Calu3 (cell line): ENCODE measurements at places on chromosomes 5 and 9. TPM values are rescaled to one million over a fixed set of nuclear protein-coding genes. Genes with fewer than 3 reads are reported as not detected.

The SDHA gene
- 96.9 and 107 TPM in 2 replicates for total RNA-seq

- no peak overlapping the region for H3K4me3 ChIP-seq
- no peak overlapping the region for H3K27ac ChIP-seq
- peaks cover 6% of the 10 kb centered on the region for H3K36me3 ChIP-seq
- no peaks in the 10 kb centered on the region for H3K27me3 ChIP-seq
Measured at GRCh38 chr9:133945977-133946753, 46.0 kb downstream of the VAV2 start.

- H3K4me3 ChIP-seq, result no peak overlapping the region
- no peak for DNase-seq
- peaks cover 42% of the 10 kb centered on the region for H3K4me1 ChIP-seq
- H3K36me3 ChIP-seq, result no peaks in the 10 kb centered on the region
Measured at GRCh38 chr5:75519761-75520160, 8.1 kb downstream of the POLK start.

GRCh38 chr9:84970432-84970831 is 300.9 kb downstream of the NTRK2 start:
- H3K4me3 ChIP-seq, result no peak overlapping the region
- H3K27me3 ChIP-seq, result no peaks in the 10 kb centered on the region
- peaks cover 21% of the 10 kb centered on the region for H3K4me1 ChIP-seq
- H3K36me3 ChIP-seq, result no peaks in the 10 kb centered on the region
- no peak overlapping the region for H3K27ac ChIP-seq
- peak; percentile 60 for DNase-seq

- no peak for DNase-seq
- peaks cover 2% of the 10 kb centered on the region for H3K36me3 ChIP-seq
- no peak overlapping the region for H3K27ac ChIP-seq
- no peaks in the 10 kb centered on the region for H3K4me1 ChIP-seq
Measured at GRCh38 chr5:1268666-1269065, 26.2 kb downstream of the TERT start.

GRCh38 chr9:89353989-89354388 is 35.7 kb downstream of the SECISBP2 start:
- peaks cover 16% of the 10 kb centered on the region for H3K36me3 ChIP-seq
- H3K27me3 ChIP-seq, result no peaks in the 10 kb centered on the region
- no peak for DNase-seq

The SVEP1 gene
- 0.24 and 0.35 TPM in 2 replicates for total RNA-seq

GRCh38 chr5:125898851-125899405 is 524.3 kb upstream of the GRAMD2B start:
- no peak overlapping the region for H3K4me3 ChIP-seq
- H3K4me1 ChIP-seq, result no peaks in the 10 kb centered on the region
- no peaks in the 10 kb centered on the region for H3K27me3 ChIP-seq
- DNase-seq, result no peak

GRCh38 chr5:121968910-121969607 is 7.3 kb downstream of the SRFBP1 start:
- peak overlapping the region; percentile 22 for H3K4me3 ChIP-seq
- peak; percentile 59 for DNase-seq
- H3K27ac ChIP-seq, result peak overlapping the region; percentile 81
- H3K36me3 ChIP-seq, result no peaks in the 10 kb centered on the region
- H3K4me1 ChIP-seq, result peaks cover 26% of the 10 kb centered on the region
- no peaks in the 10 kb centered on the region for H3K27me3 ChIP-seq

DNA sequence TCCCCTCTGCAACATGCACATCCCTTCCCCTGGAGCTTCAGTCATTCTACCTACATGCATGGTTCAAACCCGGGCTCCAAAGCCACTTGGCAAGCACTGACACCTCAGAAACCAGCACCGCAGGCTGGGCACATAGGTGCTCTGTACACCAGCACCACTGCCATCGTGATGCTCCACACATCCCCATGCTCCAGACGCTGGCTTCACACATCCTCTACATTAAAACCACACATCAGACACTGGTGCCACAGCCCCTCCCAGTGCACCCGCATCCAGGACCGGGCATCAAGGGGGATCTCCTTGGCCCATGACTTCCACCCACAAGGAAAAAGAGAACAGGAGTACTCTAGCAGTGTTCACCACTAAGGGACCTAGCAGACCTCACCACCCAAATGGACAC is 787.7 kb downstream of the CDH18 start:
- no peaks in the 10 kb centered on the region for H3K36me3 ChIP-seq
- no peak for DNase-seq
- H3K27ac ChIP-seq, result no peak overlapping the region
- H3K4me3 ChIP-seq, result no peak overlapping the region
- H3K4me1 ChIP-seq, result no peaks in the 10 kb centered on the region

- peaks cover 23% of the 10 kb centered on the region for H3K4me1 ChIP-seq
- DNase-seq, result no peak
- H3K36me3 ChIP-seq, result peaks cover 20% of the 10 kb centered on the region
- peak overlapping the region; percentile 97 for H3K4me3 ChIP-seq
- H3K27ac ChIP-seq, result peak overlapping the region; percentile 9
Measured at GRCh38 chr5:102294886-102295395, 1.1 kb downstream of the SLCO4C1 start.

DNA sequence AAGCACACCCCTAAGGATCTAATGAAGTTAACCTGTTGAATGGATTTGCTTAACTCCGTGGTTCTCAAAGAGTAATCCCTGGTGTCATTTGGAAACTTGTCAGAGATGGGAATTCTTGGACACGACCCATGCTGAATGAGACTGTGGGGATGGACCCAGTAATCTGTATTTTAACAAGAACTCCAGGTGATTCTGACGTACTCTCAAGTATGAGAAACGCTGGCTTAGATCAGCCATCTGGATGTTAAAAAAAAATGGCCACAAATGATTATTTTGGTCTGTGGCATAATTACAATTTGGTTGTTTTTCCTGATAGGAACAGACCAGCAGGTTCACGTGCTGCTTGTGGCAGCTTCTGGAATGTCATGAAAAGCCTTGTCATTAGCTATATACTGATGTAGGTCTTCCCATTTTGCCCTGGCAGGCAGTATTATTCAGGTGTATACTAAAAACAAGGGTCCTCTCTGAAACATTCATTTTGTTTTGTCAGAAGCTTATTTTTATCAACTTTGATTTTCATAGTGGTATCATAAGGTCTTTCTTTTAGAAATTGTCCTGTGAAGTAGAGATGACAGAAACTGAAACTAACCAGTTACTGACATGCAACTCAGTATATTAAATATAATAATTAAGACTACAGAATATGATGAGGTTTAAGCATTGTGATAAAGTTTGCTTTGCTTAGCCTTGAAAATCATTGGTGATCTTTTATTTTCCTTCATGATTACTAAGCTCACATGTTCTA is 15.4 kb downstream of the CPEB4 start:
- peaks cover 6% of the 10 kb centered on the region for H3K4me1 ChIP-seq
- DNase-seq, result no peak
- no peak overlapping the region for H3K4me3 ChIP-seq
- no peaks in the 10 kb centered on the region for H3K36me3 ChIP-seq
- no peaks in the 10 kb centered on the region for H3K27me3 ChIP-seq

DNA sequence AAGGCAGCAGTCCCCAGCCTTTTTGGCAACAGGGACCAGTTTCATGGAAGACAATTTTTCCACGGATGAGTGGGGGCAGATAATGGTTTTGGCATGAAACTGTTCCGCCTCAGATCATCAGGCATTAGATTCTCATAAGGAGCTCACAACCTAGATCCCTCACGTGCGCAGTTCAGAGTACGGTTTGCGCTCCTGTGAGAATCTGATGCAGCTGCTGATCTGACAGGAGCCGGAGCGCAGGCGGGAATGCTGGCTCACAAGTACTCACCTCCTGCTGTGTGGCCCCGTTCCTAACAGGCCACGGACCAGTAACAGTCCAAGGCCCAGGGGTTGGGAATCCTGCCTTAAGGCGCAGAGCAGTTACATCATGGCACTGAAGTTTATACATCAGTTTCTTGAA is 3.3 kb upstream of the BRD3 start:
- no peak overlapping the region for H3K4me3 ChIP-seq
- H3K4me1 ChIP-seq, result no peaks in the 10 kb centered on the region
- H3K27me3 ChIP-seq, result peaks cover 58% of the 10 kb centered on the region
- no peak overlapping the region for H3K27ac ChIP-seq
- peaks cover 19% of the 10 kb centered on the region for H3K36me3 ChIP-seq

The SPRY4 gene
- 23.6 and 29.4 TPM in 2 replicates for total RNA-seq

The PCDHB11 gene
- total RNA-seq, result 0.83 and 0.85 TPM in 2 replicates

GRCh38 chr9:94638335-94639060 is 820 bp downstream of the FBP1 start:
- DNase-seq, result no peak
- H3K4me1 ChIP-seq, result peaks cover 10% of the 10 kb centered on the region
- peak overlapping the region; percentile 84 for H3K4me3 ChIP-seq

DNA sequence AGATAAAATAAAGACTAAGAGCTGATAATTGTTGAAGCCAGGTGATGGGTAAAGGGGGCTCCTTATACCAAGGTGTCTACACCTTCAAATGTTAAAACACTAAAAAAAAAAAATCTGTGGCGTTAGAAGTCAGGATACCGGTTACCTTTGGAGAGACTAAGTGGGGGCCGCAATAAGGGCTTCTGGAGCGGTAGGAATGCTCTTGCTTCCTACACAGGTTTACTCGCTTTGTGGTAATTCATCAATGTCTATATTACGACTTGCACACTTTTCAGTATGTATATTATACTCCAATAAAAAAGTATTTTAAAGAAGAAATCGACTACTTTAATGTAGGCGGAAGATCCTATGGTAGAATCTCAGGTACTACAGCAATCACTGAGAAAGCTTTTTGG is 12.5 kb downstream of the MRPS27 start:
- H3K4me1 ChIP-seq, result peaks cover 16% of the 10 kb centered on the region
- no peaks in the 10 kb centered on the region for H3K27me3 ChIP-seq
- peak overlapping the region; percentile 79 for H3K4me3 ChIP-seq
- DNase-seq, result no peak
- peaks cover 42% of the 10 kb centered on the region for H3K36me3 ChIP-seq
- peak overlapping the region; percentile 98 for H3K27ac ChIP-seq

DNA sequence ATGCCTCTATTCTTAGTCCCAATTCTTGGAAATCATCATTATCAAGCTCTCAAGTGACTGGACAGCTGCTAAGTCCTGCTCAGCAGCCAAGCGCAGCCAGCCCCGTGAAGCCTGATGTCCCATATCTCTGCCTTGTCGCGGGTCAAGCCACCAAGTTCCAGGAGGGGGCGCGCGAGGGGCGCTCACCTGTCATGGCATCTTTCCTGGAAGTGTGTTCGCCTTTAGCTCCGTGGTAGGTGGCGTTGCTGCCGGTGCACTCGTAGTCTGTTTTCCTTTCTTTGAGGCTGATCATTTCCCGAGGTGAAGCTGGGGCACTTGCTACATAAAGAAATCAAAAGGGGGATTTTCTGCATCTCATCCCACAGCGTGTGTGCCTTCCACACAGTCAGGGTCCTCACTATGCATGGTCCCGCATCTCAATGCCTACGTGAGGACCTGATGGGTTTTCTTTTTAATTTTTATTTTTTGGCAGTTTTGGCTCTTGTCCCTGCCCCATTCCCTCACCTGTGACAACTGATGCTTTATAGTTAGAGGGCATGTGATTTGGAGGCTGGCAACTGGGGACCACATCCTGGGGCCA is 227.0 kb upstream of the DAP start:
- no peaks in the 10 kb centered on the region for H3K27me3 ChIP-seq
- peaks cover 13% of the 10 kb centered on the region for H3K4me1 ChIP-seq
- H3K36me3 ChIP-seq, result no peaks in the 10 kb centered on the region
- H3K4me3 ChIP-seq, result peak overlapping the region; percentile 32

- no peak overlapping the region for H3K27ac ChIP-seq
- H3K4me1 ChIP-seq, result peaks cover 22% of the 10 kb centered on the region
- H3K27me3 ChIP-seq, result no peaks in the 10 kb centered on the region
- H3K36me3 ChIP-seq, result peaks cover 16% of the 10 kb centered on the region
- no peak for DNase-seq
Measured at GRCh38 chr5:6652025-6652424, 18.8 kb downstream of the SRD5A1 start.

DNA sequence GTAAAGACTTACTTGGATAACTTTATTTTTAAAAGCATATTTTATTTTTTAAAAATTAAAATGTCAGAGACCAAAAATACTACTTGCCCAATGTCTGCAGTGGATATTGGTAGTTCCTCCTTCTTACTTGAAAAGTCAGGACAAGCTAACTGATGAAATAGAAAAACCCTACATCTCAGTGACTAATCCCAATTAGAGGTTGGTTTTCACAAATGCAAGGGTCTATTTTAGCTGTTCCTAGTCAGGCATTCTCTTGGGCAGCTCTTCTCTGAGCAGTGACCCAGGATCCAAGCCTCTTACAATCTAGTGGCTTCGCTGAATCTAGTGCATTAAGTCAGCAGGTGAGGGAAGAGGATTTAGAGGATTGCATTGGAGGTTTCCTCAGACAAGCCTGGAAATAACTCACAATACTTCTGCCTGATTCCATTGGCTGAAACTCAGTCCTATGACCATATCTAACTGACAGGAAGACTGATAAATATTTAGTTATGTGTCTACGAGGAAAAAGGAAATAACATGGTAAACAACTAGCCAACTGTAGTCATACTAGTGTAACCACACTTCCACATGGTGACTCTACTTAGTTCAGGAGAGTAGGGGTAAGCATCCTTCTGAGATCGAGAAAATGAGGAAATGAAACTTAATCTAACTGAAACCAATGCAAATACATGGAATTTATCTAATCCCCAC is 34.2 kb upstream of the MIER3 start:
- no peaks in the 10 kb centered on the region for H3K36me3 ChIP-seq
- no peak overlapping the region for H3K4me3 ChIP-seq
- DNase-seq, result no peak
